ENCODE measurements at places on chromosomes 4 and X.

DNA sequence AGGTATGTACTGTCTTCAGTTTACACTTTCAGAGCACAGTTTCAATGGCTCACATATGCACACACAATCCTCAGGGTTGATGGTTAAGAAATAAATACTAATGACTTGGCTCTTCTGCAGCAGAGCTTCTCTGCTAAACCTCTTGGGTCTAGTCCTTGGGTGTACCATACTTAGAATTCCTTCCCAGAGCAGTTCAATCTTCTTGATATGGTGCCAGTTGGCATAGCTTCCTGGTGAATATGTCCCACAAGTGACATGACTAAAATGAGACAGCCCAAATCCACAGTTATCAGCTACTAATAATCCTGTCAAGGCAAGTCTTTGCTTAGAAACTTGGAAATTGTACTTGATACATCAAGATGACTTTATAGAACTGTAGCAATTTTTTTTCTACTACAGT lies 654.4 kb downstream of the IQCM start:
- DNase-seq: no peak

GRCh38 chr4:112857461-112857860 lies 192.0 kb upstream of the ANK2 start:
- DNase-seq: no peak

DNA sequence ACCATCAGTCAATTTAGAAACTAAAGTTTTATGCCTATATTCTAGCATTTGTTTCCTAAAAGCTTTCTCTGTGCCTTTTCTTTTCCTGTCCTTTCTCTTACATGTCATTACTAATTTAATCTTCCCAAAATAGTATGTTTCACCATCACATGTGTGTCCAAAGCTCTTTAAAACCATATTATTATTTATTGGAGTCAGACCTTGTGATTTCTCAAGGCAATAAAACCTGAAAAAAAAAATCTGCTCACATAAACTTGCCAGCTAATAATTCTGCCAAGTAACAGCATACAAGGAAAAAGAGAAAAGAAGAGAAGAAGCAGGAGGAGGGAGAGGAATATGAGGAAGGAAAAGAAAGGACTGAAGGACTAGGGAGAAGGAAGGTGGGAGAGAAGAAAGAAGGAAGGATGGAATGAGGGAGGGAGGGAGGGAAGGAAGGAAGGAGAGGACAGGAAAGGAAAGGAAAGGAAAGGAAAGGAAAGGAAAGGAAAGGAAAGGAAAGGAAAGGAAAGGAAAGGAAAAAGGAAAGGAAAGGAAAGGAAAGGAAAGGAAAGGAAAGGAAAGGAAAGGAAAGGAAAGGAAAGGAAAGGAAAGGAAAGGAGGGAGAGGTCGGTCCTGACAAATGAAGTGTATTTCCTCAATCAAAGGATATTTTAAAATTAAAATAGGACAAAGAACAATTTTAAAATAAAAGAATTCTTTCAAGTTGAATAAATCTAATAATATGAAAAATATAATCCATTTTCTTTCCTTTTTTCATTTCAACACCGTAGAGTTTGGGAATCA lies 57.4 kb downstream of the ANTXR2 start:
- no peak for DNase-seq

DNA sequence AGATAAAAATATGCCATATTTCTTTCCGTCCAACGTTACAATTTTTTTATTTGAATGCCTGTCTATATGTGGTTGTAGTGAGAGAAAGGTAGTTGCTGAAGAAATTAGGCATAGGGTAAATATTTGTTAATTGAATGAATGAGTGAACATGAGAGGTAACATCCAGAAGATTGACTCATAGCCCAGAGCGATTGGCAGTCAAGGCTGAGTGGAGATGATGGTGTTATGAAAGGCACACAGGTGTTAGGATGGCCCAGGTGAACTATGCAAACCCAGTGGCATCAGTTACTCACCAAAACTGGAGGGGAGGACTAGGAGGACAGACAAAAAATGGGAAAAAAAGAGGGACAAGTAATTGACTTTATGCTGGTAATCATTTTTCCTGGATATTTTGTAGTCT lies 31.7 kb upstream of the SPRY1 start:
- no peak for DNase-seq

DNA sequence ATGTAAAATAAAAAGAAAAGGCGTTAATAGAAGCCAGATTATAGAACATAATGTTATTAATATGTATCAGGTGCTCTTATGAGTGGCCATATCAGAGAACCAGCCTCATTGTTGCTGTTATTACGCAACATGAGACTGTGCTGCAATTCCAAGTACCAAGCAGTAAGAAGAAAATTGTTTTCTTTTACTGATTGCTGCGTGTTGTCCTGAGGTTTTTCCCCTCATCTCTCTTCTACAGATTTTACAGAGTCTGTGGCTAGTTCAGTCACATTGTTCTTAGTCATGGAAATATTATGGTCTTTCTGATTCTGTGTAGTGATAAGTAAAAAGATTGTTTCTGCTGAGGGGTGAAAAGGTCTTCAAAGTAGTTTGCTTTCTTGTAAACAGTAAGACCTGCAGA lies 55.9 kb downstream of the NPNT start:
- no peak for DNase-seq

GRCh38 chr4:89765966-89766365 lies 71.0 kb downstream of the SNCA start:
- no peak for DNase-seq

DNA sequence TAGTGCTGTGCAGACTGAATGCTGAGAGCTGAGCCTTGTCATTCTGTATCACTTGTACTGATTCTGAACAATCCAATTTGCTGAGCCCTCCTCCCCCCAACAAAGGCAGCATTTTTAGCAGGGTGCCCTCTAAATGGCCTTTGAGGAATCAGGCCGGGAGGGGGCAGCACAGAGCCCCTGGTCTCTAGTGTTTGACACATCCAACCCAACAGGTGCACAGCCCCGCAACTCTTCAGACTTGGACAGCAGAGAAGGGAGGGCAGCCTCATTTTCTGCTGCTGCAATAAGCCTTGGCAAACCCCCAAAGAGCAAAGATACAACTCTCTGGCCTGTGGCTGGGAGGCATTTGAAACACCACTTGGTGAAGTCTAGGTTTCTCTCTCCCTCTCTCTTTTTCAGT lies 3.4 kb downstream of the ATP1B4 start:
- DNase-seq: peak; percentile 43

GRCh38 chr4:82811392-82811791 lies 12.8 kb upstream of the SCD5 start:
- no peak for DNase-seq

- DNase-seq: peak; percentile 7
Measured at GRCh38 chrX:154490021-154490413, 412 bp downstream of the SLC10A3 start.

GRCh38 chrX:123878252-123878721 lies 18.4 kb downstream of the XIAP start:
- DNase-seq: no peak

DNA sequence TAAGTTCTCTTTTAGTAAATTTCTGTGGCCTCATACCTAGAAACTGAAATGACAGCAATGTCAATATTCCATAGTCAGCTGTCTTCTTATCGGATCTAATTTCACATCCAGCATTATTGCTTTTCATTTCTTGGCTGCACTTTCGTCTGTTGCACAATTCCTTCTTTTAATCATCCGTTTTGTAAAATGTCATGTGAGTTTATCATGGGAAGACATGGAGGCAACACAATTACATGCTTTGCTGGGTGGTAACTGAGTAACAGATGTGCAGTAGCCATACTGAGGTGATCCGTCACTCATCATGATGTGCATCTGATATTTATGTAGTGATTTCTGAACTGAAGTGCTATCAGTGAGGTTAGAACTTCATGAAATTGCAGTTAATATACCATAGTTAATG lies 68.3 kb upstream of the SLC7A11 start:
- DNase-seq: no peak

GRCh38 chr4:184688447-184688846 lies 38.9 kb downstream of the PRIMPOL start:
- DNase-seq: peak; percentile 30

DNA sequence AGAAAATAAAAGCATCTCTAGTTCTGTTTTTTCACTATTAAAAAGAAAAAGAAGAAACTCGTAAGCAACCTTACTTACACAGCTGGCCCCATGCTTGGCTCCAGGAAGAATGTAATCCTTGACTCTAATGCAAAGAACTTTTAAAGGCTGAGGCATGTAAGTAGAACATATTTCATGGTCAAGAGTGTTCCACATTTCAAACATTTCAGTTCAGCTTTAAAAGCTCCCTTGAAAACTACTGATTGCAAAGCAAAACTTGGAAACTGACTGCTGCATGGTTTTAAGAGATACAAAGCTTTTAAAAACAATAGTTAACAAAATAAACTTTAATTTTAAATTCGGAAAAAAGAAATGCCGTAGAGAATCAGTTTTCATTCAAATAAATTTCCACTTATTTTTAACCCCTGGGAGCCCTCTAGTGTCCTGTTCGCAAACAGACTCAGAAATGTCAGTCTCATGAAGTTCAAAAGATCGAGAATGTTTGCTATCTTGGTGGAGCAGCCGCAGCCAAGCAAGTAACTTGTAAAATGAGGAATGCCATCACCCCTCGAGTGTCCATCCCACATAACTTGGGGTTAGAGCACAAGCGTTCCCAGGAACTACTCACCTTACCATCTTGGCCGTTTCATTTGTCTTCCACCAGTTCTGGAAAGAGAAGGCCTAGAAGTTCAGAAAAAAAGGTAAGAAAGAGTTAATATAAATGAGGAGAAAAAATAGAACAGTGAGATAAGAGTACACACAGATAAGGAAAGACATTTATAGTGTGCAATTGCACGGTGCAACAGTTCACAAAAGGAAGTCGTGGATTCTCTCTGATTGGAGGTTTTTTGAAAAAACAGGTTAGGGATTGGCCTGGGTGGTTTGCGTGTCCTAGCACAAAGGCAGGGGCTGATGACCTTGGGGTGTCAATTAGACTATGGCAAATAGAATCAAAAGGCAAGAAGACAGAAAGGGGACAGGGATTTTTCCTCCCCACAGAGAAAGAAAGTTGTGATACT lies at the start of gene GASK1B:
GASK1B (minus strand) TSS at position 765 of the 998 bp plus-strand sequence. CDS start 1,650 bp downstream, outside the sequence.
- no peak for DNase-seq

DNA sequence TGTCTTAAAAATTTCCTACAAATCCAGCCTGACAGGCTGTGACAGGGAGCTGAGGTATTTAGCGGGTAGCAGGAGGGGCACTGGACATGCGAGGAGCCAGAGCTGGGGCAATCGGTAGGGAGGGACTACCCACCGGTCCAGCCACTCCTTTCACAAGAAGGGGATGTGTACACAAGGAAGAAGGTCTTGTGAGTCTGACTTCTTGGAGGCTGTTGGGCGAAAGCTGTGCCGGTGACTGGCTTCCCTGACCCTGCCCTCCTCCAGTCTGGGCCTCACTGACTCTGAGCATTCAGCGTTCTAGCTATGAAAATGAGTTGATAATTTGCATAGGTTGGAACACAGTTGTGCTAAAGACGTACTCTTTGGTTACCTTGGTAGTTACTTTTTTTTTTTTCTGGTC lies 12.7 kb upstream of the CXCL8 start:
- DNase-seq: no peak

DNA sequence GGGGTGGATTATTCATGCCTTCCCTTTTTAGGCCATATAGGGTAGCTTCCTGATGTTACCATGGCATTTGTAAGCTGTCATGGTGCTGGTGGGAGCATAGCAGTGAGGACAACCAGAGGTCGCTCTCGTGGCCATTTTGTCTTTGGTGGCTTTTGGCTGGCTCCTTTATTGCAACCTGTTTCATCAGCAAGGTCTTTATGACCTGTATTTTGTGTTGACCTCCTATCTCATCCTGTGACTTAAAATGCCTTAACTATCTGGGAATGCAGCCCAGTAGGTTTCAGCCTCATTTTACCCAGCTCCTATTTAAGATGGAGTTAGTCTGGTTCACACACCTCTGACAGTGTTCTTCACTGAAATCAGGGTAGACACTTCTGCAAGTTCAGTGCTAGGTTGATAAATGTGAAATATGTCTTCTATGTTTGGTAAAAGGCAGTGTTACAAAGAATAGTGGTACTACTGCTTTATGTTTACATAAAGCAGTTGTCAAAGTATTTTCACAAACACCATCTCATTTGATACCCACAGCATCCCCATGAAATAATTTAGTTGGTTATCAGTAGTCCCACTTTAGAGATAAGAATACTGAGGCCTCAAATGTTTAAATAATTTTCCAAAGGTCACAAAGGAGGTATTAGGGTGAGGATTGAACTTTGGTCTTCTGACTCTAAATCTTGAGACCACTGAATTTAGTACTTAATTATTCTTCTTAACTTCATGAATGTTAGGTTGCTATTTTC lies 77.1 kb upstream of the C4orf54 start:
- DNase-seq: no peak

DNA sequence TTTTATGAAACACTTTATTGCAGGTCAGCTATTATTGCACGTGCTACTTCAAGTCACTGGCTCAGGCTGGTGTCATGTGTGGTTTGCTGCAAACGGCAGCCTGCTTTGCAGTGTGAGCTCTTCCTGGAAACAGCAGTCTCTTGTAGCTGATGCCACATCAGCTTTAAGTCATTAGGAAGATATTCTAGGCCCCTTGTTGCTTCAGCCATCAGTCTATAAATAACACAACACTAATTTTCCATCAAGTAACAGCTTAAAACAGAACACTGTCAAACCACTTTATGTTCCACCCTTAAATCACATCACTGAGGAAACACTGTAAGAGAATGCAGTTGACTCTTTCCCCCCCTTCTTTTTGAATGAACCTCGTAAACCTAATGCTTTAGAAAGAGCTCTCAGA lies 93.8 kb downstream of the GATB start:
- DNase-seq: no peak

GRCh38 chr4:127140306-127140705 lies 492.5 kb upstream of the INTU start:
- no peak for DNase-seq

- DNase-seq: no peak
Measured at GRCh38 chr4:74838746-74839370, 44.5 kb upstream of the BTC start.

DNA sequence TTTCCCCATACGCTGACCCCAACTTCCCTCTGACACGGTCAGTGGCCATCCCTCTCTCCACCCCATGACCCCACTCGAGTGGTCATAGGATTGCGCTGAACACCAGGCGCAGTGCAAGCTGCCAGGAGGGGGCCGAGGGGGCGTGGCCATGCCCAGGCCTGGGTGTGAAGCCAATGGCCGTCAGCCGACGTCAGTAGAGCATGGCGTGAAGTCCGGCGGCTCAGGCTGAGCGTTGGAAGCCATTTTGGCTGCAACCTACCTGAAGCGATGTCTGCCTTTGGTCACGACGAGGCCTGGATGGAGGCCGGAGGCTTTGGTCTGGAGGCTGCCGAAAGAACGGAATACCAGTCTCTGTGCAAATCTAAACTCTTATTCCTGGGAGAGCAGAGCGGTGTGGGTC lies at the start of gene RAB41:
RAB41 (plus strand) TSS at position 222 of the 400 bp plus-strand sequence; CDS start at position 268, 46 bp downstream.
- no peak for DNase-seq

DNA sequence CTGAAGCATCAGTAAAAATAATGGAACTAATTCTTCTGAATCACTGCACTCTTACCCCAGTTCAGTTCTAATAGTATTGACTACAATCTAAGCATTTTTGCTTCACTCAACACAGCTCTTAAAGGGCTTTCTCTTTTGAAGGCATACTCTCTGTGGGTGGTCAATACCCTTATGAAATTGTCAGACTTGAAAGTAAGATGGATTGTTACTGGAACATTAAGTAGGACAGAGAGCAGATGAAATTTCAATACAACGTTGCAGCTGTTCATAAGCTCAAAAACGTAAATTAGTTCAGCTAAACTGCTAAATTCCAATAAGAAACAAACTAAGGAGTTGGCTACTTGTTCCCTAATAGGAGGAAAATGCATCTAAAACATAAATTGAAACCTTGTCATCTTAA lies 352.3 kb upstream of the TENM3 start:
- no peak for DNase-seq

Data from stimulated activated CD4-positive, alpha-beta T cell treated with anti-CD3 and anti-CD28 coated beads, Interleukin-2, amount 100 ng/mL, for 48 hours (primary cell).